SW480 (cell line): ENCODE measurements at places on chromosomes 7 and 10.

DNA sequence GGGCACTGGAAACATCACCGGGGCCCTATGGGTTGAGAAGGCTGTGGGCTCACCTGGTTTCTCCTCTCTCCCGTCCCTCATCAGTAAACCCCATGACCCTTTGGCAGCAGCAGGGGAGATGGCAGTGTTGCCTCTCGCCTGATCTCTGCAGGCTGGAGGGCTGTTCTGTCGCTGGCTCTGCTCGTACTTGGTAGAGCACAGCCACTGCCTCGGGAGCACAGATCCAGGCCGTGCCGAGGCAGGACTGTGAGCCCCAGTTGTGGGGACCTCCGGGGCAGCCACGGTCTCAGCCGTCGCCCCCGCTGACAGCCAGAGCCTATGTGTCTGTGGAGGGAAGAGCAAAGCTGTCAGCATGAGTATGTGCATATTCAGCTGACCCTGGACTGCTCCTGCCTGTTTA, 94.9 kb downstream of the PTPRE start:
- no peak for DNase-seq

- no peak for DNase-seq
These were observed 84.9 kb downstream of the NPTX2 start for GRCh38 chr7:98702021-98702420.

DNA sequence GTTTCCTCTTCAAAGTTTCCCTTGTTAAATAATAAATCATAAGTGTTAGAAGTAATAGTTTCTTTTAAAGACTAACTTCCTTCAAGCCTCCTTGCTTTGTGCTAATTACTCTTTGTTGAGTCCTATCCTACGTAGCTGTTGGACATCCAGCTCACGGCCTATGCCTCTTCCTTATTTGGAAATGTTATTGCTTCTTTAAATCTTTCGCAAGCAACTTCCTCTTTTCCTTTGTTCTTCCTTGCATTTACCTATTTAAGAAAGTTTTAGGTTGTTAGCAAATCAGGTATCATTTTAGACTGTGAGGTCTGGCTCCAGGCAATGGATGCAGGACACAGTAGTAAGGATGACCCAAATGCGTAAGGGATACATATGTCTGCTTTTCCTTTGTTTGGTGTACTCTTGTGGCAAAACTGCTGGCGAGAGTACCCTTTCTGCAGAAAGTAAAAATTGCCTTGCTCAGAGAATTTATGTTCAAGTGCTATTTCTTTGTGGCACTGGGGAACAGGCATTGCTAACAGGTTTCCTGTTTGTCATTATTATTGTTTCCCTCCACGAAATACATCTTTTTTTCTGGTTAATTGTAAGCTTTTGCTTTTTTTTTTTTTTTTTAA, 110.5 kb downstream of the DYNC2I1 start:
- DNase-seq, result no peak

- DNase-seq, result no peak
These were observed 15.9 kb downstream of the FKBP6 start for GRCh38 chr7:73343671-73344380.

GRCh38 chr10:110643035-110643652, 992 bp upstream of the RBM20 start:
- DNase-seq, result peak; percentile 75
